ENCODE measurements at places on chromosomes 3 and 15.

DNA sequence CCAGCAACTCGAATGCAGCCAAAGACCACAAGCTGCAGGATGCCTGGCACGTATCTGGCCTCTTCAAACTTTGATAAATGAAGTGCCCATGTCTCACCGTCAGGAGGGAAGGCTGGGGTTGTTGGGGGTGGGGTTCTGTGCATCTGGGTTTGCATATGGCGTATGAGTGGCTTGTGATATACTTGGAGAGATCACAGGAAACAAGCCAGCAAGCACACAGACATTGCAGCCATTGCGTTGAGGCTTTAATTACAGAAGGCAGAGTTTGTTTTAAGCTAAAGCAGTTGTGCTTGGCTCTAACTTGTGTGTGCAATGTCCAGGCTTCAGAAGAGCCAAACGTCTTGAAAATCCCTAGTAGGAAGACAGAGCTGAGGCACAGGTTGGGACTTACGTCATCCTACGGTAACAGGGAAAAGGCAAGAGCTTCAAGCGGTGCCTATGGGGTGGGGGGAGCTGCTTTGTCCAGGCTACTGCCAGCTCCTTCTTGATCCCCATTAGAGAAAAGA is 109.2 kb downstream of the ASB7 start:
- DNase-seq, result no peak

GRCh38 chr3:12371525-12372140 is 82.8 kb downstream of the PPARG start:
- DNase-seq, result no peak

GRCh38 chr3:43255662-43256061 is 30.7 kb upstream of the SNRK start:
- DNase-seq, result no peak

DNA sequence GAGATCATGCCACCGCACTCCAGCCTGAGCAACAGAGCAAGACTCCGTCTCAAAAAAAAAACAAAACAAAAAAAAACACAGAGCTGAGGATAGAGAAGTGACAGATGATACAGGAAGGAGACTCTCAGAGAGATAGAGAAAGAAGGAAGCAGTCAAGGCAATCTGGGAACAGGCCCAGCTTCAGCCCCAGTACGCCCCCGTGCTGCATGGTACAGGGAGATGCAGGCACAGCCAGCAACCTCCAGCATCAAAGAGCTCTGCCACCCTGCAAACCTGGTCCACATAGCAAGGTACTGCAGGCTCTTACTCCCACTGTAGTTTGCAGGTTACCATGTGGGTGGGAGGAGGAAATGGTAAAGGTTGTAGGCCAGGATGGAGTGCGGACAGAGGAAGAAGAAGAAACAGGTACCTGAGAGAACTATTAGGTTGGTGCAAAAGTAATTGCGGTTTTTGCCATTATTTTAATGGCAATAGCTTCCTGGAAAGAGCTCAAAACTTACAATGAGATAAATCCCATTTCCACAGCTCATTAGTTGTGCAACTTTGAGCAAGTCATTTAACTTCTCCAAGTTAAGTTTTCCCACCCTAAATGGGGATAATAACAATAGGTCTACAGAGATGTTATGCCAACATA is 253.0 kb downstream of the ARRDC4 start:
- no peak for DNase-seq

GRCh38 chr15:64635499-64636495 is 139.6 kb downstream of the RBPMS2 start:
- DNase-seq, result no peak

DNA sequence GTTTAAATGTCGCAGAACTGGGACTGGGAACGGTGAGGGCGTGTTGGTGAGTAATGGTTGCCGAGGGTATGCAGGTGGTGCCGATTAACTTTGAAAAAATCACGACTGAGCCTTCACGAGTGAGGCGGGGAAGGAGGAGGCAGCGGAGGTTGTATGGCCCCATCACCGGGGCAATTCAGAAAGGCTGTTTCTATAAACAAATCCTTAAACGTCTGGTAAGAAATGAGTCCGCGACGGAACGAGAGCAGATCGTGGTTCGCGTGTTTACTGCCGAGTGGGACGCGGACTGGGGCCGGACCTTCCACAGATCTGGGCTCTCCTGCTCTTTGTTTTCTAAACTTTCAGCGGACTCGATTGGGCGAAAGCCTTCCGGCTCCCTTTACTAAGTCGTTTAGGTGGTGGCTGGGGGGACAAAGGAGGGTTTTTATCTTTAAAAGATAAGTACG is 2.7 kb downstream of the IGF1R start:
- DNase-seq, result no peak

- DNase-seq, result no peak
These were observed 313.9 kb upstream of the SATB1 start for GRCh38 chr3:18739099-18739433.

DNA sequence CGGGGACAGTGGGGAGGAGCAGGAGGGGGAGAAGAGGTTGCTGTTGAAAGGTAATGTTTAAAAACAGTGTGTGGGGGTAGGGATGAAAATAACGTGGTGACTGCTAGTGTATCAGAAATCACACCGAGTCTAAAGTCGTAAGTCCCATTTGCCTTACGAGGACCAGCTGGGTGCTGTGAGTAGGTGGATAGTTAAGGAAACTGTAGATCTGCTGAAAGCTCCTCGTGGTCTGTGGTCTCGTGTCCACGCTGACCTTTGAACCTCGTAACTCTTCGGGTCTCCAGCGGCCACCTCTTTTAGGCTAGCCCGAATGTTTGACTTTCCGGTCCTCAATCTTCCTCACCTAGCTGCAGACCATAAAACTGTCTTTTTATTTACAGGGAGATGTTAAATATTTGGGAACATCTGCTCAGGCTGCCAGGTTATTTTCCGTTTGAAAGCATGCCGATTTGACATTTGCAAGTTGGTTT is 29.3 kb upstream of the ST3GAL6 start:
- DNase-seq, result no peak

- DNase-seq, result no peak
These were observed 3.2 kb downstream of the PODXL2 start for GRCh38 chr3:127632035-127632820.

- DNase-seq, result no peak
These were observed 11.6 kb downstream of the UPK1B start for GRCh38 chr3:119184796-119185570.

DNA sequence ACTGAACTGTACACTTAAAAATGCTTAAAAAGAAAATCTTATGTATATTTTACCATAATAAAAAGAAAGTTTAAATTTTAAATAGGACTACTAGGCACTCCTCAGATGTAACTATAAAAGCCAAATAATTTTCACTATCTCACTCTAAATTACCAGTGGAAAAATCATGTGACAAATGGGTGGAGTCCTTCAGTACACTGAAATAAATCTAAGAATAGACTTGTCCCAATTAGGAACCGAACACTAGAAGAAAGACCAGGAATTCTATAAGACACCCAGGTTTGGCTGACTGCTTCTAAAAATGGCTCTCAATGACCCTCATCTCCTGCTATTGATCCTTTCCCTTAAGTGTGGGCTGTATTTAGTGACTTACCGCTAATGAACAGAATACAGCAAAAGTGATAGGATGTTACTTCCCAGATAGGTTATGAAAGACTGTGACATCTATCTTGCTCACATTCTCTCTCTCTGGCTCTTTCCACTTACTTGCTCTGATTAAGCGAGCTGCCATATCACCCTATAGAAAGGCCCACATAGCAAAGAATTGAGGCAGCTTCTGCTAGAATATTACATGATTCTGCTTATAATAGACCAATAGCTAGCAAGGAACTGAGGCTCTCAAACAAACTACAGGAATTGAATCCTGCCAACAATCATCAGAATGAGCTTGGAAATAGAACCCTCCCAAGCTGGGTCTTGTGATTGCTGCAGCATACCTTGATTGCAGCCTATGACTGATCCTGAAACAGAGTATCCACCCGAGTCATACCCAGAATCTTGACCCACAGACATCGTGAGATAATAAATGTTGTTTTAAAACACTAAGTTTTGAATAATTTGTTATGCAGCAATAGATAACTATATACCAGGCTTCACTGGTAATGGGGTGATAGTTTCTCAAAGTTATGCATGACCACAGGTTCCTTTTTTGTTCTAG is 16.9 kb downstream of the TTBK2 start:
- no peak for DNase-seq

GRCh38 chr3:124393340-124393739 is 336.9 kb upstream of the UMPS start:
- no peak for DNase-seq

- no peak for DNase-seq
These were observed 18.1 kb upstream of the AGBL1 start for GRCh38 chr15:86061581-86061980.

DNA sequence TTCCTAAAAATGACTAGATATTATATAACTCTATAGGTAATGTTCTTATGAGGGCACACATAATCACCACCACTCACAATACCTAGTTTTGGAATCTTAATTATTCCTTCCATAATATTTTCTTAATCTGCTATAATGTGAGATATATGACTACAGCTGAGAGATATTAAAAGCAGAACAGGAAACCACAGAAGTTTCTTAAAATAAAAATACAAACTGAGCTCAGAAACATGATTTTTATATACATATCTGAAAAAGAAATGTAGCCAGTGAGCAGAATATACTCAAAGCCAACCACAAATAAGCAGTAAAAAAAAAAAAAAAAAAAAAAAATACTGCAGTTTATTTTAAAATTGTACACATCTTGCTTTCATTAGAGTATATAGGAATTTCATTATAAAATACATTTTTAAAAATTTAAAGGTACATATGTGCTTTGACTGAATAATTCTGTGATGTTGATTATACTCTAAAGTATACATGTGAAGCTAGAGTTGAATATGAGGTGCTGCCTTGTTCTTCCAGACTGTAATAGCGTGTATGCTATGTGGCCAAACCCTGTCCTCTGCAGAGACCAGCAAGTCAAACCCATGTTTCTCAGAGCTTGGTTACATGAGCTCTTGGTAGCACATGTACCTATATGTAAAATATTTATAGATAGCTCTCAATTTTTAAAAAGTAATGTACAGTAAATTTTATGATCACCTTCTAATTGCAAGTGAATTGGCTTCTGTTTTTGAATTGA is 175.0 kb downstream of the UBE2E2 start:
- no peak for DNase-seq

- no peak for DNase-seq
These were observed 21.4 kb upstream of the PIAS1 start for GRCh38 chr15:68032672-68033071.

GRCh38 chr15:96896766-96897165 is 566.3 kb downstream of the NR2F2 start:
- no peak for DNase-seq

DNA sequence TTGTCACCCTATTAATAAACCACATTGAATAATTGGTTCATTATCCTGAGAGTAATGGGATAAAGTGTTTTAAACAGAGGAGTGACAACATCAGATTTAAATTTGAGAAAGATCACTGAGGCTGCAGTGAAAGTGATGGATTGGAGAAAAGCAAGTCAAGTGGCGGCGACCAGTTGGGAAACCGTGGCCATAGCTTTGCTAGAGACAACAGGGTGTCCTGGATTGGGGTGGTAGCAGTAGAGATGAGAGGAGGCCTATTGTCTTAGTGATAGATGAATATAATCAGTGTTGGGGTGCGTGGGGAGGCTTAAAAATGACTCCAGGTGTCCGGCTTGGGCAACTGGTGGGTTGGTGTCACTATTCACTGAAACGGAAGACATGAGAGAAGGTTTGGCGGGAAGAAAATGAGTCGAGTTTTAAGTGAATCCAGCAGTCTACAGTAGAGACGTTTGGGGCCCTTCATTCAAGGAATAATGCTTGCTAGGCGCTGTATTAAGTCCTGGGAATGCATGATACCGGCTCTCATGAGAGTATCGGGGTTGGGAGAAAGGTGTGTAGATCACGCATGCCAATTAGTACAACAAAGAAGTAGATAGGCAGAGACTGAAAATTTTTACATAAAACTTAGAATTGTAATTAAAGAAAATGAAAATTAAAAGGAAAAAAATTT is 819 bp downstream of the NEK4 start:
- no peak for DNase-seq

GRCh38 chr15:40843885-40844695 is at the start of gene SPINT1:
TSS of gene SPINT1 (plus strand) at chr15:40844048. CDS start at chr15:40844555, 507 bp downstream.
- DNase-seq, result no peak

DNA sequence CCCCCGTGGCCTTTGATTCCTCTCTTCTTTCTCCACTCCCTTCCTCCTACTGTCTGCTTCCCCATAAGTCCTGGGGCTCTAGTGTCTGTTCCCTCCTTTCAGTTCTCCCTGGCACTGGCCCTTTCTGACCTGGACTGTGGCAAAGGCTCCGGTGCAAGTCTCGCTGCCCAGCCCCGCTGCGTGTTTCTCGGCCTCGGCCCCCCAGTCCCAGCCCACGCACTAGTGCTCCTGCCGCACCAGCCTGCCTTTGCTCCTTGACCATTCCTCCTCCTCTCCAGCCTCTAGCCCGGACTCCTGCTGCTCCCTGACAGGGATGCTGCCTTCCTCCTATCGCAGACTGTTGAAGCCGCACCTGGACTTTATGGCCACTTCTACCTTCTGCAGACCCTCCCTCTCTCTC is 2.1 kb downstream of the TM6SF1 start:
- no peak for DNase-seq

DNA sequence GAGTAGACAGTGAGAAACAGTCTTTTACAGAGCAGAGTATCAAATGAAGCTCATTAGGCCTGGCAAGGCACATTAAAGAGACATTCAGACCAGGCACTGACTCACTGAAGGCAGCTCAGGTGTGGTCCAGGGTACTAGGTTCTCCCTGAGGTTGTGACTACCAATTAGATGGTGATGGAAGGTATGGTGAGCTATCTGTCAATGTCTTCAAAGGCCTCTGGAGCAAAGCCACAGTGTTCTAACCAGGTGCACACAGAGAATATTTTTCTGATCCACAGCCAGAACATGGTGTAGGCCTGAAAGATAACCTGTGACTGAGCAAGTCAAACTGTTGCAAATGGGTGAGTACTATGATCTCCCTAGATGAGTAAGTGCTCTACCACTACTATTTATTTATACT is 51.5 kb downstream of the EOMES start:
- DNase-seq, result no peak

- no peak for DNase-seq
These were observed 95.1 kb downstream of the TP63 start for GRCh38 chr3:189726277-189726676.

- no peak for DNase-seq
These were observed 794.0 kb upstream of the CFAP20DC start for GRCh38 chr3:59843821-59844220.

DNA sequence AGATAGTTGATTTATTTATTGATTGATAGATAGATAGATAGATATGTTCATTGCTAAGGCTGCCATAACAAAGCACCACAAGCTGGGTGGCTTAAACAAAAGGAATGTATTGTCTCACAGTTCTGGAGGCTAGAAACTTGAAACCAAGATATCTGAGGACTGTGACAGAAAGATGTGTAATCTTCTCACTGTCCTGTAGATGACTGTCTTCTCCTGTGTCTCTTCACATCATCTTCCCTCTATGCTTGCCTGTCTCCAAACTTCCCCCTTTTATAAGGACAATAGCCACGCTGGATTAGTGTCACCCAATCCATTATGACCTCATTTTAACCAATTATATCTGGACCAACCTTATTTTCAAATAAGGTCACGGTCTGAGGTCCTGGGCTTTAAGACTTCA is 40.9 kb downstream of the GNB4 start:
- no peak for DNase-seq
